Myocyte (in vitro differentiated cells): ENCODE measurements at places on chromosomes 7 and 10.

GRCh38 chr10:88162852-88163251 lies 299.4 kb downstream of the PTEN start:
- no peak for DNase-seq

- DNase-seq, result no peak
These were observed 5.6 kb downstream of the TMEM120A start for GRCh38 chr7:75988568-75989499.

DNA sequence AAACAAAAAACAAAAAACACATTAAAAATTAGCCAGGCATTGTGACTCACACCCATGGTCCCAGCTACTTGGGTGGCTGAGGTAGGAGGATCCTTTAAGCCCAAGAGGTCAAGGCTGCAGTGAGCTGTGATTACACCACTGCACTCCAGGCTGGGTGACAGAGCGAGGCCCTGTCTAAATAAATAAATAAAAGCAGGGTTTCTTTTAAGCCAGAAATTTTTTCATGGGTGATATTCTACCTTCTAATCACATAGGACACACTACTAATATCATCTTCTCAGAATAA lies 14.2 kb upstream of the SVIL start:
- DNase-seq, result no peak

DNA sequence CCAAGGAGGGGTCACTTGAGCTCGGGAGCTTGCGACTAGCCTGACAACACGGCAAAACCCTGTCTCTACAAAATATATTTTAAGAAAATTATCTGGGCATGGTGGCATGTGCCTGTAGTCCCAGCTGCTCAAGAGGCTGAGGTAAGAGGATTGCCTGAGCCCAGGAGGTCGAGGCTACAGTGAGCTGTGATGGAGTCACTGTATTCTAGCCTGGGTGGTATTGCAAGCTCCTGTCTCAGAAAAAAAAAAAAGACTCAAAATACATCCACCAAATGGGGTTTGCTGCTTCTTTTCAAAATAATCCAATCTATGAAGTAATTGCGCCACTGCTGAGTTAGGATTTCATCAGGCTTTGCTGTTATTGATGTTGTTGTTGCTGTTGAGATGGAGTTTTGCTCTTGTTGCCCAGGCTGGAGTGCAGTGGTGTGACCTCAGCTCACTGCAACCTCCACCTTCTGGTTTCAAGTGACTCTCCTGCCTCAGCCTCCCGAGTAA lies 11.1 kb upstream of the VIM start:
- DNase-seq, result no peak

DNA sequence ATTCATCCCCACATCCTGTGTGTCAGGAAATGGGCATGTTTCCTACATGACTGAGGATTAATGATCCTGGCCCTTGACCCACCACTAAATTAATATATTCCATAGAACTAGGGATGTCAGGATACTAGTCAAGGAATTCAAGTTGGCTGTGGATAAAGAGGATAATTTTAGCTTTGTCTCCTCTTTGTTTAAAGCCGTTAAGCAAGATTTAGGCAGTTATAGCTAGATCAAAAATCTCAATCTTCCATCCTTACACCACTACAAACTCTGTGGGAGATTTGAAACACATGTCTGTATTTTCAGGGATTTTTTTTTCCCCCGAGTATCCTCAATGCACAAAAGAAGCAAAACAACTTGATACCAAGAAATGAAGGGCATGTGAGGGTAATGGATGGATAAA lies 417.1 kb downstream of the MAGI2 start:
- DNase-seq, result no peak
